NCI-H1417 treated with DMSO at 0.1 percent for 48 hours (cell line): ENCODE measurements at places on chromosomes 1 and 21.

GRCh38 chr1:10644307-10645128 is 151.9 kb downstream of the CASZ1 start:
- DNase-seq: no peak

DNA sequence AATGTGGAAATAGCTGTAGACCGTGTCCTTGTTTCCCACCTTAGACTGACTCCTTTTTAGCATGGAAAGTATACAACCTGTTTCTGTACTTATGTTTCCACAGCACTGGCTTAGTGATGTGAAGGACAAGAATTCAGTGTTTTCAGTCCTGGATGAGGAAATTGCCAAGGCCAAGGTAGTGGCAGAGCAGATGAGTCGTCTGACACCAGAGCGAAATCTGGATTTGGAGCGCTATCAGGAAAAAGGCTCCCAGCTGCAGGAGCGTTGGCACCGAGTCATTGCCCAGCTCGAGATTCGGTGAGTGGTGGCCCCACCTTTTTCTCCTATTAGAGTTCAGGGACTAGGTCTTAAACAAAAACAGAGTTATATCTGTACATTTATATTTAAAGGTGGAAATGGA is 112.6 kb downstream of the MACF1 start:
- no peak for DNase-seq

- no peak for DNase-seq
Observed at GRCh38 chr1:218811497-218811896, 362.2 kb upstream of the LYPLAL1 start.

GRCh38 chr1:205925736-205926135 is 17.5 kb downstream of the SLC26A9 start:
- DNase-seq: no peak

GRCh38 chr1:217681806-217682205 is 50.7 kb downstream of the SPATA17 start:
- no peak for DNase-seq

DNA sequence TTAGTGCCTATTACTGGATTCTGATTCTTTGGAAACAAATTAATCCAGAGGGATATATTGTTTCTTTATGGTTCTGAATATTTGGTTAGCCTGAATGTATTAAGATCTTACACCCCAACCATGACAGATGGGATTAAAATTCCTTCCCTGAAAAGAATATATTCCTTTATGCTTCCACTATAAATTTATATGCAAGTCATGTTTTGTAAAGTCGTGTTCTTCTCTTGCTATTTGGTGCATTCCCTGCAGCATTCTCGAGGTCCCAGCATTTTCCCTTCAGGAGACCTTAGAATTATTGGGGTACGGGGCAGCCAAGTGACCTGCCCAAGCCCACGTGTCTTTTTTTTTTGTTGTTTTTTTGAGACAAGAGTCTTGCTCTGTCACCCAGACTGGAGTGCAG is 62.4 kb downstream of the DISC1 start:
- DNase-seq: no peak

DNA sequence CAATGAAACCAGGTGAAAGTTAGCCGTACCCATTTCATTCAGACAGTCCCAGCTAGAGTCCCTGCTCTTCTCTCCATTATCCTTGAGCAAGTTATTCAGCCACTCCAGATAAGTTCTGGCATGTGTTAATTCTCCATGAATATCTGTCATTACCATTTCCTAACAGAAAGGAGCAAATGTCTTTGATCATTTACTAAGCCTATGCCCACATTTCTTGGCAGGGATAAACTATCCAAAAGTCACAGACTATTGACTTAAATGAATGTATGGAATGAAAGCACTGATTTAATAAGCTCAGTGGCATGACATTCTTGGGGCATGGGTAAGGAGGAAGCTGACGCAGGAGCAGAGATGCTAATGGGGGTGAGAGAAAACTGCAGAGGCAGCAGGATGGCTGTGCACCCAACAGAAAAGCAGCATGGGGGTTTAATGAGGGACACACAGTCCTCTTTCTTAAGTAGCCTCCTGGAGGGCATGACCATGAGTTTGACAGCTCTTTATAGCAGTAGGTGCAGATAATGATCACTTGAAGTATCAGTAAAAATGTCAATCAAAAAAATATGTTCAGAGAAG is 17.6 kb upstream of the DHCR24 start:
- DNase-seq: no peak

DNA sequence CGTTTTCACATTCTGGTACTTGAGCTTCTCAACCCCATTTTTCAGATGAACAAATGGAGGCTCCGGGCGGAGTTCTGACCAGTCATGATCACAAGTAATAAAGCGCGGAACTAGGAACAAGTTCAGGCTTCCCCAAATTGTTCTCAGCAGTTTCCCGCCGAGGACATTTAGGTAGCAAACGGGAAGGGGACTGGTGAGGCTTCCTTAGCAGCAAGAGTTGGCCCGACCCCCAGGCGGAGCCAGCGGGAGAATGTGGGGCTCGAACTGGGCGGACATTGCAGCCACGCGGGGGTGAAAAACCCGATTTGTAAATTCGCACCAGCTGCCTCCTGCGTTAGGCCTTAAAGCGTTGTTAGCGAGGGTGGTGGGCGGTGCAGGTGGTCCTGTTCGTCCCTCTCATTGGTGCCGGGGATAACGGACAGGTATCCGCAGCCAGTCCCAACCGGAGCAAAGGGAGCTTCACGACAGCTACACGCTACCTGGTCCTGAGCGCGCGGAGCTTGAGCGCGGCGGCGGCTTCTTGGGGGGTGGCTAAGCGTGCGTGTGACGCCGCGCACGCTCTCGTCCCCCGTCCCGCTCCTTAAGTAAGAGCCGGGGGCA is 15.3 kb downstream of the SEMA6C start:
- no peak for DNase-seq

- DNase-seq: no peak
Observed at GRCh38 chr1:88662723-88663122, 21.4 kb upstream of the PKN2 start.

- no peak for DNase-seq
Observed at GRCh38 chr1:20507248-20507563, 745 bp downstream of the MUL1 start.

- no peak for DNase-seq
Observed at GRCh38 chr1:55580845-55581332, 365.7 kb upstream of the USP24 start.
